ENCODE measurements at places on chromosomes 5 and 9.

GRCh38 chr5:14925326-14925725 is 53.7 kb upstream of the ANKH start:
- DNase-seq: no peak

GRCh38 chr9:91162784-91163443 is 198.8 kb downstream of the AUH start:
- DNase-seq: peak; percentile 89

- DNase-seq: no peak
These were observed 305.7 kb upstream of the TNC start for GRCh38 chr9:115423646-115424045.

DNA sequence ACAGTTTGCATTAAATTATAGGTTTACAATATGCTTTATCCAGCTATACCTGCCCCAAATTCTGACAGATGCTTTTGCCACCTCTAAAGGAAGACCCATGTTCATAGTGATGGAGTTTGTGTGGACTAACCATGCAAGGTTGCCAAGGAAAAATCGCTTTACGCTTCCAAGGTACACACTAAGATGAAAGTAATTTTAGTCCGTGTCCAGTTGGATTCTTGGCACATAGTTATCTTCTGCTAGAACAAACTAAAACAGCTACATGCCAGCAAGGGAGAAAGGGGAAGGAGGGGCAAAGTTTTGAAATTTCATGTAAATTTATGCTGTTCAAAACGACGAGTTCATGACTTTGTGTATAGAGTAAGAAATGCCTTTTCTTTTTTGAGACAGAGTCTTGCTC is 41.0 kb downstream of the FXN start:
- no peak for DNase-seq

DNA sequence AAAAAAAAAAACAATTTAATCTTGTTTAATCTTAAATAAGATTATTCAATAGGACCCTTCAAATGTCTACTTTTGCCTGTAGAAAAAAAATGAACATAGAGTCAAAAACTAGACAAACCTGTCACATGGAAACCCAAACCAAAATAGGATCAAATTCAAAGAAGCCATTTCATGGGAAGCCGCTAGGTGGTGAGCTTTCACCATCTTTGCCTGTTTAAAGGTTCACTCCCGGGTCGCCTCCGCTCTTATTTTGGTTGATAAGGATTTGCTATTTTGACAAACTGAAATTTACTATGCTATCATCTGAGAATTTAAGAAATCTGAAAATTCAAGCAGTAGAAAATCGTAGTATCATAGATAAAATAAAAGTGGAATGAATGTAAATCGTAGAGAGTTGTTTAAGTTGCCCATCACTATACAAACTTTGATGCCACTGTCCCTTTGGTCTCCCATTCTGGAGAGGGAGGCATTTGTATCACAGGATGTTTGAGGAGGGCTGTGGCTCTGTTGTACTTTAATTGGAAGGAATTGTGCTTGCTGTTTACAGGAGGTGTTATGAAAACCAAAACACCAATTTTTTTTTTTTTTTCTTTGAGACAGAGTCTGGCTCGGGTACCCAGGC is 43.5 kb upstream of the DNAH5 start:
- peak; percentile 54 for DNase-seq

Measured in pons (tissue), 1 donor.